A375 (cell line): ENCODE measurements at places on chromosomes 3 and 15. TPM values are rescaled to one million over a fixed set of nuclear protein-coding genes. Genes with fewer than 3 reads are reported as not detected.

The SERP1 gene
- total RNA-seq = 359 and 416 TPM in 2 replicates

The CHRNA3 gene
- not detected in 2 replicates for total RNA-seq

The FHIT gene
- total RNA-seq = 0.11 and 0.23 TPM in 2 replicates

The SLC12A1 gene
- total RNA-seq = not detected in 2 replicates
